ENCODE measurements at places on chromosomes 6 and 20.

- DNase-seq: peak; percentile 15
Observed at GRCh38 chr20:34544109-34544796, 14.3 kb upstream of the MAP1LC3A start.

- DNase-seq: no peak
Observed at GRCh38 chr6:11432713-11433450, 104.7 kb upstream of the TMEM170B start.

DNA sequence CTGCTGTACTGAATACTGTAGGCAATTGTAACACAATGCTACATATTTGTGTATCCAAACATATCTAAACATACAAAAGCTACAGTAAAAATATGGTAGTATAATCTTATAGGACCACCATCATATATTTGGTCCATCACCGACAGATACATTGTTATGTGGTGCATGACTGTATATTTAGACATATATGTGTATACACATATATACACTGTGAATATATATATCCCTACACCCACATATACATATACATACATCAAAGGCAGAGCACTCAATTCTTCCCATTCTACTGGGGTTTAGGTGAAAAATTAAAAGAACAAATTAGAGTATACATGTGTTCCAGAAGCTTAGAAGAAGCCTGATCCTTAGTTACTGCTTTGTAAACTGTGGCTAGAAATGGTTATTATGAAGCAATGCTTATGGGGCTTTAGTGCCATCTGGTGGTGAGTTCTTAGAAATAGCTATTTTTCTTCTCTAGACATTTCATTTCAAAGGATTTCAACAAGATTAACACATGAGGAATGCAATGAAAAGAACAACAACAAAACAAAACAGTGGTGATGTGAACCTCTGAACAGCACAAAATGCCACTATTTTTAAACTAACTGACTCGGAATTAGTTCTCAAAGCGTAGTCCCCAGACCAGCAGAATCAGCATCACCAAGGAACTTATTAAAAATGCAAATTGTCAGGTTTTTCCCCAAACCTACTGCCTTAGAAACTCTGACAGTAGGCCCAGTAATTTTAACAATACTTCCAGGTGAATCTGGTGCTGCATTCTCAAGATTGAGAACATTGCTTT lies 38.0 kb downstream of the PKHD1 start:
- DNase-seq: no peak

- DNase-seq: no peak
Observed at GRCh38 chr6:98717988-98718387, 116.4 kb upstream of the POU3F2 start.

- DNase-seq: no peak
Observed at GRCh38 chr20:3082306-3082951, 2.1 kb downstream of the AVP start.

DNA sequence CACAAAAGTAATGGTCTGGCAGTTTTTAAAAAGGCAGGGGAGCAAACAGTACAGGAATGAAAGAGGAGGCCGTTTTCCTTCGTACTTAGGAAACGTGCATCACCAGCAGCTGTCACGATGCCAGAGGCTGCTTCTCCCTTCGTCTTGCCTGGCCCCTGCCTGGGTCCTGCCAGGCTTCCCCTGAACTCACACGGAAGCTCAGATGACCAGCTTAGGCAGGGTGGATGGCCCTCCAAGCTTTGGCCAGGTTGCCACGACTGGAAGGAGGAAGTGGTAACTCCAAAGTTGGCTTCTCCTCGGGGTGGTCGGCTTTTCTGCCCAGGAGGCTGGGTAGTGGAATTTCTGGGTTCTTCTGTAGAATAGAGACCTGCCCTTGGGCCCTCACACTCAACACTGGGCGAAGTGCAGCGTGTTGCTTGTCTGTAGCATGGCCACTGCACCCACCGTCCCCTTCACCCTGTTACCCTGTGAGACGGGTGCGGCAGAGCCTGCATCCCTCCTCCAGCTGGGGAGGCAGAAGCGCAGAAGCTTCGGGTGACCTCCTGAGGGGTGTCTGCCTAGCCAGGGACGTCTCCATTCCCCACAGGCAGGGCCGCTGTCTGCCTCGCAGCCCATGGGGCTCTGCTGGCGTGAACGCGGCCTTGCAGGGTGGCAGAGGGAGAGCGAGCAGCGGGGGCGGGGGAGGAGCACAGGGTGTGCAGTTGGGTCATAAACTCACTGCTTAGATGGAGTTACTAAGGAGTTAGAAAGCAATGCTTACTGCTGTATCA lies 18.4 kb upstream of the RBM38 start:
- no peak for DNase-seq

- DNase-seq: no peak
Observed at GRCh38 chr6:144500892-144501291, 215.8 kb downstream of the UTRN start.

DNA sequence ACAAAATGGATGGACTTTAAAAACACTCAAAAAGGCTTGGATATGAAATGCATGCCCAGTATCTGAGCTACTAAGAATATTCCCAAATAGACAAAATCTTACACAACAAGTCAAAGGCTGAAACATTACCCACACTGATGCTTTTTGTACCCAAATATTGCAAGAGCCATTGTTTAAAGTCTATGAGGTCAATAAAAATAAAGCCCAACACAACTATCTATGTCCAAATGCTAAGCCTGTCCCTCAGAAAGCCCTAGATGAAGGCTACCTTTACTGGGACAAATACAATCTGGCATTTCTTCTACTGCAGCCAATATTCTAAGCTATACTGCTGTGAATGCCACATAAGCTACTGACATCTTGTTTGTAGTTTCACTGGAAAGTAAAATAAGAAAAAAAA lies 54.3 kb downstream of the RALGAPA2 start:
- no peak for DNase-seq

DNA sequence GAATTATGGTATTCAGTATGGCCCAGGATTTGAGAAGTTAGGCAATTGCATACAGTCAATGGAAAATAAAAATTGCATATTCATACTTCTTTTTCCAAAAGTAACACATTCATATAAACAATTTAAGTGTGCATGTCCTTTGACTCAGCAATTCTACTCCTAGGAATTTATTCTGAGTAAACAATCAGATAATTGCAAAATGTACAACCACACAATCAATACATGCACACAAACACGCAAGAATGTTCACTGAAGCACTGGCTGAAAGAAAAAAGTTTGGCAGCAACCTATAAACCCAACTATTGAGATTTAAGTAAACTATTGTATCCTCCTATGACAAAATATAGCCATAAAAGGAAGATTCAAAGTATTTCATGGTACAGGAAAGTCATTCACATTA lies 1.6 kb downstream of the CYP39A1 start:
- DNase-seq: no peak

DNA sequence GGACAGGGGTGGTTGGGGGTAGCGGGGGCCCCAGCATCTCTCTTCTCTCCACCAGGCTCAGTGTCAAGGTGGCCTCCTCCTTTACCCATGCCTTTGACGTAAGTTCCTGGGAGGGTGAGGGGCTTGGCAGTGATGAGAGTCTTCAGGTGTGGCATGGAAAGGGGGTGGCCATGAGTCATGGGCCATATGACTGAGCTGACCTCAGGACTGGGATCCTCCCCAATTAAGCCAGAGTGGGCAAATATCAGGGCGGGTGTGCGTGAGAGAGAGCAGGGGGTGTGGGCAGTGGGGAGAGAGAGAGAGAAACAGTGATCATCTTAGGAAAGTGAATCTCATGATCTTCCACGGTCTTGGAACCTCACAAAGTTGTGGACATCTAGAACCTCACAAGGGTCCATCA lies 8.2 kb upstream of the BPIFB4 start:
- no peak for DNase-seq

- DNase-seq: no peak
Observed at GRCh38 chr6:164419099-164419498, 890.3 kb downstream of the C6orf118 start.

DNA sequence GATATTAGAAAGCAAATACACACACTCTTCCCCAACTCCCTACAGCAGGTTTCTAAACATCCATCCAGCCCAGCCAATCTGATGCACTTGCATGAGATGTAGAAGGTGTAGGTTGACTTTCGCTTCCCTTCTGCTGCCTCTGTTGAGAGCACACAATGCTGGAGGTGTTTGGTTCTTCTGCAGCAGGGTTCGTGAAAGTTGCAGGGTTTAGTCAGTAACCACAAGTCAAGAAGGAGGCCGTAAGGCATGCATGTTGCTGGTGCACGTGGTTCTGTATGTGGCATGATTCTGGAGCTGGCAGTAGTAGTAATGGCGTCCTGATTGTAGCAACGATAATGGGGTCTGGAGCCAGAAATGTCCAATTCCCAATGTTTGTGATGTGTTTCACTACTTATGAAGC lies 53.0 kb downstream of the DEK start:
- DNase-seq: no peak

- no peak for DNase-seq
Observed at GRCh38 chr6:111971866-111972532, 81.9 kb upstream of the CCN6 start.

GRCh38 chr20:44208165-44208564 lies 2.4 kb downstream of the OSER1 start:
- no peak for DNase-seq

DNA sequence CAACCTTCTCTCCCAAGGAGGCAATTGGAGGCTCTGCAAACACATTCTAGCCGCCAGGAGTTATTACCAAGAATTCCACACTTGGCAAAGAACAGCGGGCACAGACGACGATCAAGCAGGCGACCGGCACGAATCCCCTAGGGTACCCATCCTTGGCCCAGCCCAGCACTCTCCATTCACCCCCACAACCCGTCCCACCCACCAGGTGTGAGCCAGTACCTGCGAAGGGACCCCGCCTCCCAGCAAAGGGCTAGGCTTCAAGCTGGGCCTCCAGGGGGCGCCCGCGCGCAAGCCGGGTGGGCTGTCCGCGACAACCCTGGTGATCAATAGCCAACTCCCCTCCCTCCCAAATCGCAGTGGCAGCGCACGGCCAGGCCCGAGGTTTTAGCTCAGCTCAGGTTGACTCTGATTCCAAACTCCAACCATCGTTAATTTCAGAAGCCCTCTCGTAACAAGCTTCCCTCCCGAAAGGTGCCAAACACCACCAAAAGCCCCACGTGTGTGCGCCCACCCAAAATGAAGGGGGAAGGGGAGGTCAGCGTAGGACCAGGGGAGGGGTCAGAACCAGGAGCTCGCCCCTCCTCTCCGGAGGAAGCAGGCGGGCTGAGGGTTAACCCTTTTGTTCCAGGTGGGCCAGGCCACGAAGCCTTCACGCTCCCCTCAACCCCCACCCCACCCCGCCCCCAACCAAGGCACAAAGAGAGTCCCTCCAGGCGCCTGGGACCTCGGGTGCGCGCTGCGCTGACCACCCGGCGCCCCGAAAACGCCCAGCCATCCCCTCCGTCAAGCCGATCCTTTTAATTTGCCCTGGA lies 2.1 kb downstream of the SALL4 start:
- peak; percentile 58 for DNase-seq

DNA sequence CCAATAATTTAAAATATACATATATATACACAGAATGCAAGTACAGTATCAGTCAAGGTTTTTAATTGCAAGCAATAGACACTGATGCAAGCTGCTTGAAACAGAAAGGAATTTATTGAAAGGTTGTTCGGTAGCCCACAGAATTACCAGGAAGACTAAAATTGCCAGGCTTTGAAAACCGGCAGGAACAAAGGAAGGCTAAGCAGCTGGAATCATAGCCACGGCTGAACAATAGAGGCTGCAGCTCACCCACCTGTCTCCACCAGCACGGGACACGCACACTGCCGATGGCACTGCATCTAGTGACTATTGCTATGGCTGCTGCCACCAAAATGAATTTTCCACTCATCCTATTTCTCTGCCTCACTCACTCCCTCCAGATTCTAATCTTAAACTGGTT lies 22.0 kb upstream of the L3MBTL3 start:
- no peak for DNase-seq

GRCh38 chr20:2403291-2404052 lies 22.8 kb downstream of the TGM6 start:
- no peak for DNase-seq

DNA sequence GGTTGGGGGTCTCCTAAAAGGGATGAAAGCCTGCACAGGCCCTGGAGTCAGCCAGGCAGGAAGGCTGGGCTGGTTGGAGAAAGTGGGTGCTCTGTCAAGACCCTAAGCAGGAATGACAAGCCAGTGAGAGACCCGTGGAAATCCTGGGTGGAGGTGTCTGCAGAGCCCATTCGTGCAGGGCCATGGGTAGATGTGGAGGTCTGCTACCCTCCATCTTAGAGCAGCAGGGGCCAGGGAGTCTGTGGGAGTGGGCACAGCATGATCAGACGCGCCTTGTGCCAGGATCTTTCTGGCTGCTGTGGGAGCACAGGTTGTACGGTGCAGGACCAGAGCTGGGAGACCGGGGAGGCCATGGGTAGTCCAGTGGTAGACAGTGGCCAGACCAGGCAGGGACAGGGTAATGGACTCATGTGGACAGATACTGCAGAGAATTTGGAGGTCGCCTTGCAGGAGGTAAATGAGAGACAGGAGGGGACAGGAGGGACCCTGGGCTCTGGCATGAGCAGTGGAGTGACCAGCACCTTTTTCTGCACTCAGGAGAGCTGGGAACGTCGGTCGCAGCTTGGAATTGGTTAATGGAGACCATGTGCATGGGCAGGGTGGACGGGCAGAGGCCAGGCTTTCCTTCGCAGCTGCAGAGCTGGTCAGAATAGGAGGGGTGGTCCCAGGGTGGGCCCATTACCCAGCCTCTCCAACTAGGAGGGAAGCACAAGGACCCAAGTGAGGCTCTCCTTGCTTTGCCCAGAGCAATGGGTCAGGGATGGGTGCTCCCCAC lies 203.5 kb upstream of the PMEPA1 start:
- no peak for DNase-seq

- DNase-seq: no peak
Observed at GRCh38 chr20:55977690-55978459, 27.4 kb downstream of the CBLN4 start.

DNA sequence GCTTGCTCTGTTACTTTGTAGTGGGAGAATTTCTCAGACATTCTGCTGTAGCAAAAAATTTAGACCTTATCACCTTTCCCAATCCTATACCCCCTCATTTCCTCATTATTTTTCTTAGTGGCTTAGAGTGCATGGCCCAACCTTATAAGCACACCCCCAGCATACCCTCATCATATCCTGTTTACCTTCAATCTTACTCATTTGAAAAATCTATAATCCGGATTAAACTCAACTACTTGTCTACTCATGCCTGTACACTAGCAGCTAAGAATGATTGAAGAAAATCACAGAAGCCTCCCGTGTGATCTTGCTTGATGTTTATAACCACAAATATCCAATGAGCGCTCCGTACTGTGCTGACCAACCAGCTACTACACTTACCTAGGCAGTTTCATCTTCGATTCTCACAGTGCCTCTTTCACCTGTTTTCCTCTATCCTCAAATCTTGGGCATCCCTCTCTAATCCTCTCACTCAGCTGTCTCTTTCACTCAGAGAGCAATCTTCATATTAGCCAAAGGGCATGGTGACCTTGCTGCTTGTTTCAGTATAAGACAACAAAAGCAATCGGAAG lies 36.6 kb downstream of the AIG1 start:
- DNase-seq: no peak

- no peak for DNase-seq
Observed at GRCh38 chr6:36323062-36323461, 13.6 kb downstream of the BNIP5 start.

DNA sequence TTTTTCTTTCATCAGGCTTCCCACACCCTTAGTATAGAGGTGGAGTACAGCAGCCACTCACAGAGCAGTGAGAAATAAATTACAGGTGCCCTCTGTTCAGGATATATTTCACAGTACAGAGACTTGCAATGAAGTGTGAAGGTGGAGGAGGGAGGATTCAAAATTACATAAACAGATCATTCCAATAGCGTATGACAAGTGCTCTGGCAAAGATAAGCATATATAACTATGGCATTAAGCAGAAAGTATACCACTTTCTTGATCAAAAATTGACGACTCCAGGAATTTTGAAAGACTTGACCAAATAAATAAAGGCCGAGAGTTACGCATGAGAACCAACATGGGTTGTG lies 108.7 kb downstream of the GPX5 start:
- DNase-seq: no peak
